AG09309 (cell line): ENCODE measurements at places on chromosomes 4 and X.

DNA sequence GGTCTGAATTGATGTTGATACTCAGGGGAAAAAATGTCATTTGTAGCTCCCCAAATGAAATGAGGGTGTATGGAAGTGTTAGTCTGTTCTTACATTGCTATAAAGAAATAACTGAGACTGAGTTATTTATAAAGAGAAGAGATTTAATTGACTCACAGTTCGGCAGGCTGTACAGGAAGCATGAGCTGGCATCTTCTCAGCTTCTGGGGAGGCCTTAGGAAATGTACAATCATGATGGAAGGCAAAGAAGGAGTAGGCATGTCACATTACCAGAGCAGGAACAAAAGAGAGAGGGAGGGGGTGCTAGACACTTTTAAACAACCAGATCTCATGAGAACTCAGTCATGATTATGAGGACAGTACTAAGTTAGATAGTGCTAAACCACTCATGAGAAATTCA is 1199.9 kb upstream of the DIAPH2 start:
- no peak for DNase-seq

- no peak for DNase-seq
Measured at GRCh38 chrX:23959781-23960180, 52.0 kb downstream of the CXorf58 start.

DNA sequence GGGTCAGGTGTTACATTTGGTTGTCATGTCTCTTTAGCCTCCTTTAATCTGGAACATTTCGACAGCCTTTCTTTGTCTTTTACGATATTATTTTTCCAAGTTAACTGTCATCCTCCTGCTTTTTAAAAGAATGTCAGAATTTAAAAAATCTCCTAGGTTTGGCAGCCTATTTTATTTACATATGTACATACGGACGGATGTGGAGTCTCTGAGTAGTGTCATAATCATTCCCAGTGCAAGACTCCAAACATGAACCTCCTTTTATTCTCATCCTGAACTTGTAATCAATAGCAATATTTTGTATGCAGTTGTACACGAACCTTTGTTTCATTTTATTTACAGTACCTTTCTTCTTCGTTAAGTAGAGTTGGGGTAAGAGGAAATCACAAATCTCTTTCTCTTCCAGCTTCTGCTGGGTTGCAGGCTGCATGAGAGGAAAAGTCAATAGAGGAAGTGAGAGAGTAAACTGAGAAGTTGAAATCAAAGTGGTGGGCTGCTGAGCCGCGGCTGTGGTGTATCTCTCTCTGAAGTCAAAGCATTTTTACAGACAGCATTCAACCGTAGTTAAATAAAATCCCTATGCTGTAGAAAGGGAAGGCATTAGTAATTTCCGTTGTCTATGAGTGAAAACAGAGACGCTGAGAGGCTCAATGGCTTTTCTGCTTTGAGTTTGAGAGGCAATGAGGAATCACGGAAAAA is 53.9 kb upstream of the RPS6KA3 start:
- no peak for DNase-seq

DNA sequence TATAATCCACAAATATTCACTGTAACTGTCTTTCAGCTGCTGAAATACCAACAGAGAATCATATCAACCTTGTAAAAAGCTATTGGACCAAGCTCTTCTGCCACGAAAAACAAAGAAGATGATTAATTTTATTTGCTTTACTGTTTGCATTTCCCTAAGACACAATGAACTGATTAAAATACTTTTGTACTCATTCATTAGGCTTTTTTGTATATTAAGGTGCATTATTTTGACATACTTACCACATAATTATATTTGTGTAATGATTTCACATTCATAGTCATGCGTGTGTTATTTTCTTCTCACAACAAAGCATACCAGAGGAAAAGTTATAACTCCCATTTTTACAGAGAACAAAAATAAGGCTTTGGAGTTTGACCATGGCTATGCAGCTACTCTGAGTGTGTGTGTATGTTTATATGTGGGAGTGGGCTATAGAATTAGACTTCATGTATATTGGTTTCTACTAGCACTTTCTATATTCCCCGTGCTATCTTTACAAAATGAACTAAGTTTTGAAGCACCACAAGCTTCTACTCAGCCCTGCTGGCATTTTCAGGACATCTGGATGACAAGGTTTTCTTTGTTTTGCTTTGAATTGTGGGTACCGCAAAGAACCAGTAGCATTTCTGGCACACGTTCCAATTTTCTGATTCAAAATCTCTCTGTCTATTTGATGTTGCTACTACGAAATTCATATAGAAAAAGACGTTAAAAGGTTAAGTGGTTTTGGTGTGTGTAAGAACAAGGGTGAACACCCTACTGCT is 11.0 kb upstream of the FGF5 start:
- peak; percentile 52 for DNase-seq

GRCh38 chr4:168888715-168889215 is 121.3 kb downstream of the CBR4 start:
- no peak for DNase-seq

DNA sequence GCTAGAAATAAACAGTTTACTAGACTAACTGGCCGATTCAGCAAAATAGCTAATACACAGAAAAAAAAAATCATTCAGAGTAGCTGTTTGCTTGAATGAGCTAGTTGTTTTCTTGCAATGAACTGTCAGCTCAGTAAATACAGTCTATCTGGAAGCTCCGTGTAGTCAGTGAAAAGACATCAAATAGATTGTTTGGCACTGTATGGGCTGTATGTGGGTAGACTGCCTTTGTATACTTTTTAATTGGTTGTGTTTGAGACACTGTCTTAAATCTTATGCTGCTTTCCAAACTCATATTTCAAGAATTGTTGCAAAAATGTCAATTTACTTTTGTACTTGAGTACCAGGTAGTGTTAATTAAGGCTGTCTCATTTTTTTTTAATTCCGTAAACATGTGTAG is 61.6 kb upstream of the GPR174 start:
- no peak for DNase-seq

GRCh38 chrX:13565511-13565910 is 3.9 kb upstream of the EGFL6 start:
- DNase-seq, result no peak

- DNase-seq, result peak; percentile 87
Measured at GRCh38 chrX:45598861-45599260, 398.2 kb upstream of the DIPK2B start.
